ENCODE measurements at places on chromosomes 7 and 10. TPM values are rescaled to one million over a fixed set of nuclear protein-coding genes. Genes with fewer than 3 reads are reported as not detected.

STEAP1B gene
- 4.4 TPM for total RNA-seq

PTPRE gene
- 7.8 TPM for total RNA-seq

GHRHR gene
- total RNA-seq: not detected

ITIH2 gene
- total RNA-seq: not detected

TAS2R41 gene
- total RNA-seq: not detected

LRRC17 gene
- total RNA-seq: 455 TPM

IGFBP3 gene
- 34.3 TPM for total RNA-seq

ZNF239 gene
- 3.6 TPM for total RNA-seq

UPK3B gene
- not detected for total RNA-seq

GNG11 gene
- 76.7 TPM for total RNA-seq

HOXA6 gene
- total RNA-seq: 15.0 TPM

LLCFC1 gene
- not detected for total RNA-seq

PSMA2 gene
- total RNA-seq: 110 TPM

SFTPA1 gene
- not detected for total RNA-seq

LGI1 gene
- total RNA-seq: not detected

C10orf67 gene
- total RNA-seq: not detected

NRG3 gene
- not detected for total RNA-seq

CNTNAP2 gene
- 0.65 TPM for total RNA-seq

Data from epithelial cell of alveolus of lung (primary cell).